T-helper 1 cell (primary cell): ENCODE measurements at places on chromosomes 12 and 14.

GRCh38 chr14:90720336-90720735 is 95.9 kb downstream of the TTC7B start:
- DNase-seq: no peak

- peak; percentile 31 for DNase-seq
Measured at GRCh38 chr14:90235179-90235976, 21.0 kb upstream of the PSMC1 start.

GRCh38 chr12:129571901-129572494 is 331.8 kb downstream of the TMEM132D start:
- no peak for DNase-seq

DNA sequence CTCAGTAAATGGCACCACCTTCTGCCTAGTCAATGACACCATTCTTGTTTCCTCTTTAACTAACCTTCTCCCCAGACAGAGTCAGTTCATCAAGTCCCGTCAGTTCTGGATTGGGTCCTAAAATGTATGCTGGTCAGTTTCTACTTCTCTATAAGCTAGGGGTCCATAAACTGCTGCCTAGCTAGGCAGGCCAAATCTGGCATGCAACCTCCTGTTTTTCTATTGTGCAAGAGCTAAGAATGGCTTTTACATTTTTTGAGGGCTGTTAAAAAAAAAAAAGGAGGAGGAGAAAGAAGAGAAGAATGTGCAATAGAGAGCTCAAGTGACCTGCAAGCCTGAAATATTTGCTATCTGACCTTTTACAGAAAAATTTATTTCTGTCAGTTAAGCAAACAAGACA is 6.4 kb upstream of the TMED10 start:
- DNase-seq: no peak
